Inflammatory macrophage treated with lipopolysaccharide for 4 hours (primary cell): ENCODE measurements at places on chromosomes 7 and 10.

DNA sequence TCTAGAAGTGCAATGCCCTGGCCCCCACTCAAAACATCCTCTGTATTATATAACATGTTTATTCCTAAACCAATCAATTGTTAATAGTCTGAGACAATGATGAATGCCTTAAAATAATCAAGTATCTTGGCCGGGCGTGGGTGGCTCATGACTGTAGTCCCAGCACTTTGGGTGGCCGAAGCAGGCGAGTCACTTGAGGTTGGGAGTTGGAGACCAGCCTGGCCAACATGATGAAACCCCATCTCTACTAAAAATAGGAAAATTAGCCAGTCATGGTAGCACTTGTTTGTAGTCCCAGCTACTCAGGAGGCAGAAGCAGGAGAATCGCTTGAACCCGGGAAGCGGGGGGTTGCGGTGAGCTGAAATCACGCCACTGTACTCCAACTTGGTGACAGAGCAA lies 29.4 kb upstream of the CACNA2D1 start:
- no peak for DNase-seq

- DNase-seq, result no peak
These were observed 21.1 kb upstream of the SAR1A start for GRCh38 chr10:70191161-70191971.

GRCh38 chr10:33938001-33938400 lies 603.5 kb upstream of the NRP1 start:
- no peak for DNase-seq

DNA sequence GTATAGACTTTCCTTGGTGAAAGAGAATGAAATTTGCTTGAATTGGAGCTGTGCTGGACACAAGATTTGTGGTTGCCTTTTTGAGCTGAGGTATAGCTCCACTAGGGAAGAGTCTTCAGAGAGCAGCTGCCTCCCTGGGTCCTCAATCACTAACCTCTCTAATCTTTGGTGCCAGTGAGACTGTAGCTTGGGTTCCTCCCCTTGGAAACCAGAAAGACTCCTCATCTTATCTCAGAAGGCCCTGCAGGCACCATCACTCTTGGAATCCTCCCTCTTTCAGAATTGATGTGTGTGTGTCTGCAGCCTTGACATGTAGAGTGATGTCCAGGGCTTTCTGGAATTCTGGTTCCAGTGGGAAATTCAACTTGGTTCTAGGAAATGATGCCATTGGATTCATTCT lies 426.5 kb downstream of the RPS24 start:
- DNase-seq, result no peak

DNA sequence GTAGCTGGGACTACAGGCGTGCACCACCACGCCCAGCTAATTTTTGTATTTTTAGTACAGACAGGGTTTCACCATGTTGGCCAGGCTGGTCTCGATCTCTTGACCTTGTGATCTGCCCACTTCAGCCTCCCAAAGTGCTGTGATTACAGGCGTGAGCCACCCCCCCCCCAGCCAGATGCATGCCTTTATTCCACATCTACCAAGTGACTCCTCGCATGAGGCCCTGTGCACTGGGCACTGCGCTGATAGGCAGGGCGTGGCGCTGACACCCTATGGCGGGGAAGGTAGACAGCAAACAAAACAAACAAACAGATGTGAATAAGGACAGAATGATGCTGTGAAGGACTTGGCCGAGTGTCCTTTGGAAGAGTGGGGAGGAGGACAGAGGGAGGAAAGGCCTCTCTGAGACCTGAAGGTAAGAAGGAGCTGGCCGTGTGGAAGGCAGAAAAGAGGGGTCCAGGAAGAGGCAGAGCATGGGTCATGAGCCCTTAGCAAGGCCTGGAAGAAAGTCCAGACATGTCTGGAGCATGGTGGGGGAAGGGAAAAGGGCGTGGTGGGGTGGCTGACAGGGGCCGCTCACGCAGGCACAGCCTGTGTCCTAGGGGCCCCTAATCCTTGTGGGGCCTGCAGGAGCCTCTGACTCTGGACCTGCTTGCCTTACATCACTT lies 47.5 kb upstream of the CACUL1 start:
- DNase-seq, result no peak

DNA sequence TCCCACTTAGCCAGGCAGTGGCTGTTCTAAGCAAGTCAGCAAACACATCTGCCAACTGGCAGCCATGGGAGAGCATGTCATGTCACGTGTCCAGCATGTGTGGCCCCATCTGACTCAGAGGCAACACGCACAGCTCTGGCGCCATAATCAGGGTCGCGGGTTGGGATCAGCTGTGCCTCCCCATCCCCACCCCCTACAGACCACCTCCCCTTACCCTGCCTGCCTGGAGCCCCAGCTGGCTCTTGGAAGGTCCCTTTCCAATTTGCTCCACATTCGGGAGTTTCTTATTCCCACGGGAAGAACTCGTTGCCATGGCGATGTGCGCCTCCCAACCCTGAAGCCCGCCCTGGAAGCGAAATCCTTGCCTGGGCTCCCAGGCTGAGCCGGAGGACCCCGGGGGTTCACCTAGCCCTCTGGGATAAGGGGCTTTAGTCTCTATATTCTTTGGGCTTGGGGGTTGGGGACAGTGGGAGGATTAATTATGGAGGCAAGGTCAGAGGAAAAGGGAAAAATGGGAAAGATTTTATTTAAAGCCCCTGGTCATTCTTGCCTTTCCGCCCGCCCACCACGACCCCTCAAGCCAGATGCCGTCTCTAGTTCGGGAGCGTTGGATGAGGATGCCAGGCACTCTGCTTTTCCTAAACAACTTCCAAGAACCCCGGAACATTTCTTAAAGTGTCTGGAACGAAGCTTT lies 283.7 kb downstream of the ZEB1 start:
- no peak for DNase-seq

DNA sequence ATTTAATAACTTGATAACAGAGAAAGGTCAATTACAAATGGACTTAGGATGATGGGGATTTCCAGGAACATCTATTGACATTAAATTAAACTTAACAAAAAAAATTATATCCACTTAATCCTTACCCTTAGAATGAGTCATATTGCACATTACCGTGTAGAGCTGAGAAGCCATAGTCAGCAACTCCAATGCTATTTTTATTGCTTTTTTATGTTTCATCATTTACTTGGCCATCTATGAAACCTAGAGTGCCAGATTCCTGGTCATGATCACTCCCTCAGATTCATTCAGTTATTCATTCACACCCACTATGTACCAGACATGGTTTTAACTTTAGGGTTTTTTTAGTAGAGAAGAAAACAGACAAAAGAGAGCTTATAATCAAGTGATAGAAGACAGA lies 1180.4 kb downstream of the CNTNAP2 start:
- DNase-seq, result no peak
